ENCODE measurements at places on chromosomes 16 and 17. TPM values are rescaled to one million over a fixed set of nuclear protein-coding genes. Genes with fewer than 3 reads are reported as not detected.

DNA sequence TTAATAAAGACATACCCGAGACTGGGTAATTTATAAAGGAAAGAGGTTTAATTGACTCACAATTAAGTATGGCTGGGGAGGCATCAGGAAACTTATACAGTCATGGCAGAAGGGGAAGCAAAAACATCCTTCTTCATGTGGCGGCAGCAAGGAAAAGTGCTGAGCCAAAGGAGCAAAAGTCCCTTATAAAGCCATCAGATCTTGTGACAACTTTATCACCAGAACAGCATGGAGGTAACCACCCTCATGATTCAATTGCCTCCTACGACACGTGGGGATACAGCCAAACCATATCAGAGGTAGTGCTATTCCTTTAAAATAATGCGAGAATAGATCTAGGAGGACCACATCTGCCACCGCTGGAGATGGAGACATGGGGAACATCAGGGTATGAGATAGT lies 9.0 kb downstream of the C16orf54 start:
- no peak overlapping the region for H3K27ac ChIP-seq
- no peaks in the 10 kb centered on the region for H3K36me3 ChIP-seq
- H3K4me1 ChIP-seq: no peaks in the 10 kb centered on the region
- no peak for DNase-seq
- no peak overlapping the region for H3K4me3 ChIP-seq
- peaks cover 7% of the 10 kb centered on the region for H3K27me3 ChIP-seq

Gene OTOP2
- total RNA-seq: not detected

DNA sequence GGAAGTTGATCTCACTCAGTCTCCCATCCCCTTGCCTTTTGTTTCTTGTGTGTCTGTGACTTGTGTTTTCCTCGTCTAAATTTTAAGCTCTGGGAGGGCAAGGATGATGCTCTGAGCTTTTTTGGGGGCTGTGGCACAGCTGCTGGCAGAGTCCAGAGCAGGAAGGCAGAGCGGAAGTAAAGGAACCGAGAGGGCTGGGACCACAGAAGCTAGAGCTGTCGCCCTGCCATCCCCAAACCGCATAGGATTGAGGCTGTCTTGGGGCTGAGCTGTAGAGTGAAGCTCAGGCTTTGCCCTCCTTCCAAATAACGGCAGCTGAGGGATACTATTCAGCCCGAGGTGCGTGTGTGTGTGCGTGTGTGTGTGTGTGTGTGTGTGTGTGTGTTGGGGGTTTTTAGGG lies 3.8 kb upstream of the DNAH2 start:
- peaks cover 33% of the 10 kb centered on the region for H3K27me3 ChIP-seq
- no peaks in the 10 kb centered on the region for H3K36me3 ChIP-seq
- DNase-seq: no peak

DNA sequence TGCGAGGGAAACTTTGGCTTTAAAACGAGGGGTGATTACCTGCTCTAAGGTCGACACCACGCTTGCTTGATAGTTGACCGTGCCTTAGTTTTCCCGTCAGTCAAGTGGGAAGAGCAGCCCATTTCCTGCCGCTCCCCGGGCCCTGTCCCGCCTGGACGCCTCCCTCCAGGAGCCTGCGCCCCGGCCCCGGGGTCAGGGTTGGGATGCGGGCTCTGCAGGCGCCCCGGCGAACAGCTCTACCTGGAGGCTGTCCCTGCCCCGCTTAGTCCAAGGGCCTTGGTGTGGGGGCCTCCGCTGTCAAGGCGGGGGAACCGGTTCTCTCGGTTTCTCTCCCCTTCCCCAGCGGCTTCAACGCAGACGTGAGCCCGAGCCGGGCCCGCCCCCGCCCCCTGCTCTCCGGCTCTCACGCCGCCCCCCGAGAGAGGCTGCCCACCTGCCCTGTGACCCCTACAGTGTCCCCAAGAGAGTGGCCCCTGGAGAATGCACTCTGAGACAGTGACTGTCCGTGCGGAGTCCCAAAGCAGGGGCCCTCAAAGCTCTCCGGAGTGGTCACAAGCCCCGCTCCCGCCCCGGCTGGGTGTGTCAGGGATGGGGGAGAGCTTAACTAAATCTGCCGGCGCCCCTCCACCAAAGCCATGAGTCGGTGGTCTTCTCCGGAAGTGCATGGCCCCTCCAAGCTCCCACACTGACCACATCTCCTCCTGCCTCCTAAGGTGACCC lies 117.4 kb upstream of the SMURF2 start:
- no peak overlapping the region for H3K27ac ChIP-seq
- no peaks in the 10 kb centered on the region for H3K36me3 ChIP-seq
- H3K4me1 ChIP-seq: peaks cover 38% of the 10 kb centered on the region
- no peak for DNase-seq
- H3K4me3 ChIP-seq: no peak overlapping the region

- H3K36me3 ChIP-seq: peaks cover 25% of the 10 kb centered on the region
- DNase-seq: no peak
- no peaks in the 10 kb centered on the region for H3K4me1 ChIP-seq
Observed at GRCh38 chr17:1340371-1340770, 59.7 kb downstream of the YWHAE start.

DNA sequence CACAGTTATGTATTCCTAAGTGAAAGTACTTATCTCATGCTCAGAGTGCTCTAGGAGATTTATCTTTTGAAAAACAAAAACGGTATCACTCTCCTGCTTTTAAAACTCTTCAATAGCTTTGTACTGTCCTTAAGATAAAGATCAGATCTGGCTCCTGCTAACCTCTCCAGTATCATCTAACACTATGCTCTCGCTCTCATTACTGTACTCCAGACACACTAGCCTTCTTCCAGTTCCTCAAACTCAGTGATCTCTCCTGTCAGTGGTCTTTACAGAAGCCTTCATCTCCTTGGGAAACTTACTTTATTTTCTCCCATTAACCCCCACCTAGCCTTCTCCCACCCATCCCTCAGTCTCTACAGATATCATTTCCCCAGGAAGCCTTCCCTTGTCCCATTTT lies 10.1 kb downstream of the ULK2 start:
- H3K27me3 ChIP-seq: no peaks in the 10 kb centered on the region
- peaks cover 4% of the 10 kb centered on the region for H3K36me3 ChIP-seq
- H3K4me3 ChIP-seq: no peak overlapping the region
- H3K27ac ChIP-seq: no peak overlapping the region
- DNase-seq: no peak

DNA sequence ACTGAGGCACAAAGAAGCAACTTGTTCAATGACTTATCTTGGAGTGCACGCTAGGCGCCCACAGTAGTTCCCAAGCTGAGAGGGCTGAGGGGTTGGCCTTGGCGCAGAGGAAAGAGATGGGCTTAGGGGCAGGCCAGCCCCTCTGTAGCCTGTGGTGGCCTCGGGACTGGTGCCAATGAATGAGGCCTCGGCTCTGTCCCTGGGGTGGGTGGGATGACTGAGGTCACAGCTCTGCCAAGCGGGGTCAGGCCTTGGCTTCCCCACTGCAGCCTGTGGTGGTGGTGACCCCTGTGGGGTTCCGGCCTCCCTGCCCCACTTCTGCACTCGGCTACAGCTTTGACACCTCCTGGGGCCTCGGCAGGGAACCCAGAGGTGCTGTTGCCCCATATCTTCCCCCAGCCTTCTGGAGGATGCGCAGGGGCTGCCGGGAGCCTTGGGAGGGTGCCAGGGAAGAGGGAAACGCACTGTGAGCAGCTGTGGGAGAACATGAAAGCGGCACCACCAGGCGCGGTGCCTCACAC lies 46.0 kb downstream of the BEAN1 start:
- no peaks in the 10 kb centered on the region for H3K4me1 ChIP-seq
- no peaks in the 10 kb centered on the region for H3K36me3 ChIP-seq
- no peak overlapping the region for H3K4me3 ChIP-seq
- peaks cover 7% of the 10 kb centered on the region for H3K27me3 ChIP-seq
- DNase-seq: no peak
- H3K27ac ChIP-seq: no peak overlapping the region

Gene PLCD3
- total RNA-seq: 76.5 TPM

GRCh38 chr17:74343526-74344284 lies 17.7 kb downstream of the KIF19 start:
- no peak for DNase-seq
- H3K4me1 ChIP-seq: peaks cover 4% of the 10 kb centered on the region
- H3K36me3 ChIP-seq: no peaks in the 10 kb centered on the region
- H3K27me3 ChIP-seq: no peaks in the 10 kb centered on the region
- no peak overlapping the region for H3K4me3 ChIP-seq
- H3K27ac ChIP-seq: no peak overlapping the region

Gene TP53TG3
- total RNA-seq: not detected

Gene HSD17B2
- total RNA-seq: not detected

Gene CARD14
- total RNA-seq: not detected

Gene APOH
- total RNA-seq: not detected

Gene FNDC8
- not detected for total RNA-seq

- no peak for DNase-seq
- H3K27me3 ChIP-seq: no peaks in the 10 kb centered on the region
- no peak overlapping the region for H3K27ac ChIP-seq
- H3K4me3 ChIP-seq: no peak overlapping the region
- H3K4me1 ChIP-seq: no peaks in the 10 kb centered on the region
- H3K36me3 ChIP-seq: no peaks in the 10 kb centered on the region
Observed at GRCh38 chr17:51742571-51742970, 415.9 kb downstream of the CA10 start.

- DNase-seq: no peak
- H3K27ac ChIP-seq: no peak overlapping the region
- no peaks in the 10 kb centered on the region for H3K27me3 ChIP-seq
- H3K4me3 ChIP-seq: no peak overlapping the region
- peaks cover 23% of the 10 kb centered on the region for H3K36me3 ChIP-seq
Observed at GRCh38 chr17:74770498-74771318, 5.4 kb downstream of the NAT9 start.

DNA sequence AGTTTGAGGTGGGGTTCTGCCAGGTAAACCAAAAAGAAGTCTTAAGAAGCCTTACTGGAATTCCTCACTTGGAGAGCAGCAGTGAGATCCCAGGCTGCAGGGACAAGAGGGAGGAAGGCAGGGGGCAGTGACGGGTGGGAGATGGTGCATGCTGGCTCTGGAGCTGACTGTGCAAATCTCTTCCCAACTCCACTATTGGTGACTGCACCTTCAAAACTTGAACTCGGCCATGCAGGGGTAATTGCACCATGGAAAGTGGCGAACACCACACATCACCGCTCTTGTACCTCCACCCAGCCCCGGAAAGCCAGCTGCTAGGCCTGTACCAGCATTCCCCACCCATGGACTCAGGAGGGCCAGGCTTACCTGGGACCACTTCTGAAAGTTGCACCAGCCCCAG lies 51.4 kb upstream of the CDR2 start:
- no peak overlapping the region for H3K4me3 ChIP-seq
- DNase-seq: no peak
- no peaks in the 10 kb centered on the region for H3K27me3 ChIP-seq
- H3K4me1 ChIP-seq: no peaks in the 10 kb centered on the region

- H3K36me3 ChIP-seq: no peaks in the 10 kb centered on the region
- no peaks in the 10 kb centered on the region for H3K27me3 ChIP-seq
- peaks cover 12% of the 10 kb centered on the region for H3K4me1 ChIP-seq
- no peak overlapping the region for H3K4me3 ChIP-seq
Observed at GRCh38 chr16:69223882-69224281, 36.9 kb downstream of the SNTB2 start.

- no peaks in the 10 kb centered on the region for H3K36me3 ChIP-seq
- no peak overlapping the region for H3K4me3 ChIP-seq
- no peak for DNase-seq
Observed at GRCh38 chr16:7150230-7150629, 182.4 kb upstream of the RBFOX1 start.

DNA sequence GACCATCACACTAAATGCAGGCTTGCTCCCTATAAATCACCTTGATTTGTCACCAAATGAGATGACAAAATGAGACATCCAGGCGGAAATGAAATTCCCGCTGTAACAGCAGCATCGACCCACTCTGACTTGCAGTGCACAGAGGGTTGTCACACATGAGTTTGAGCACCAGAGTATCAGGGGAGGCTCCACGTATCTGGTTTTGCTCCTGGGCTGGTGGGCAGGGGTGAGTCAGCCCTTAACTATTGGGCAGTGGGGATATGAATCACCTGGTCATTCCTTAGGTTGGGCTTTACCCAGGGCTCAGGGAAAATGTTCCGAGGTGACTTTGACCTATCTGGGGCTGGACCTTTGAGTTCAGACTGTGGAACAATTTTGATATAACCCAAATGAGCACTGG lies 245.2 kb upstream of the CCL2 start:
- H3K27me3 ChIP-seq: no peaks in the 10 kb centered on the region
- no peak overlapping the region for H3K4me3 ChIP-seq
- H3K4me1 ChIP-seq: no peaks in the 10 kb centered on the region
- DNase-seq: no peak
- H3K27ac ChIP-seq: no peak overlapping the region

Gene TMEM88
- total RNA-seq: 33.7 TPM

- no peak for DNase-seq
- H3K27me3 ChIP-seq: no peaks in the 10 kb centered on the region
- peak overlapping the region; percentile 90 for H3K27ac ChIP-seq
- H3K4me1 ChIP-seq: peaks cover 22% of the 10 kb centered on the region
- H3K4me3 ChIP-seq: peak overlapping the region; percentile 92
Observed at GRCh38 chr16:70522216-70523075, 908 bp downstream of the COG4 start.

DNA sequence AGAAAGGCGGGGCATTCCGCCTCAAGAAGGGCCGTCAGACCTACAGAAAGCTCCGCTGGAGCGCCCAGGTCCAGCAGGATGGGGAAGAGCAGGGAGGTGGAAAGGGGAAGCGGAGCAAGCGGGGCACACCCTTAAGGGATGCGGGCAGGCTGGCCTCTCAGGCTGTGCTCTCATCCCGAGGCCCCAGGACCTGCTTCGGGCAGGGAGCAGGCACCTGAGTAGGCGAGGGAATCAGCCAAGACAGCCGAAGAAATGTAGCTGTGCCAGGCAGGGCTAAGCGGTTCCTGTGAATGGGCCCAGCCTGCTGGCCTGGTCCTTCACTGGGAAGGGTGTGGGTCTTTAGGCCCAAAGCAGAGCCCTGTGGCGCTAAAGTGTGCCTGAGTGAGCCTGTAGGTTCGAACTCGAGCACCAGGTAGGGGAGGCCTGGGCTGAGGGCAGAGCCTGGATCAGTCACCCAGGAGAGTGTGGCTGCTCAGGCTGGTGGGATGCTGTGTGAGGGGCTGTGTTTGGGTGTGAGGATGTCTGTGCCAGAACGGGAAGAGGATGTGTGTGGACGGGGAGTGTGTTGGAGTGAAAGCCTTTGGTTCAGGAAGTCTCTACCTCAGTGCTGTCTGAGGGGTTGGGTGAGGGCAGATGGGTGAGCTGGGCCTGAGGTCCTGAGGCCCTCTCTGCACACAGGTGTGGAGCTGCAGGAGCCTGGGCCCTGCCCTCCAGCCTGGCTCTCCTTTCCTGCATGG lies 3.3 kb downstream of the TBX4 start:
- no peak overlapping the region for H3K27ac ChIP-seq
- H3K4me3 ChIP-seq: no peak overlapping the region
- no peak for DNase-seq
- peaks cover 98% of the 10 kb centered on the region for H3K27me3 ChIP-seq
- peaks cover 4% of the 10 kb centered on the region for H3K4me1 ChIP-seq

Gene TIGD7
- total RNA-seq: 4.4 TPM
